NCI-H2107 (cell line): ENCODE measurements at places on chromosomes 7 and 10.
A peak's percentile ranks its signal among the peaks of the same experiment; 100 is the strongest.

DNA sequence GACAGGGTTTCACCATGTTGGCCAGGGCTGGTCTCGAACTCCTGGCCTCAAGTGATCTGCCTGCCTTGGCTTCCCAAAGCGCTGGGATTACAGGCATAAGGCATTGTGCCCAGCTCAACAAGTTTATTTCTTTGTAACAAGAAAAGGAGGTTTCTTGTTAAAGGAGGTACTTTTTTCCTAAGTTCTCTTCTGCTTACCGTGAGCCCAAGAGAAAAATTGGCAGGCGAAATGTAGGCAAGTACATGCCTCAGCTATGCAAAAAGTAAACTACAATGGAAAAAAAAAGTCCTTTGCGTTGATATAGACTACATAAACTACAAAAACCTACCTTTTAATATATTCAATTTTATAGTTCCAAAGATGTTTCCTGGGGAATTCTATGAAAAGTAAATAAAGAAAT, 122.6 kb downstream of the DKK1 start:
- DNase-seq: no peak

GRCh38 chr10:70744617-70745143, 40.5 kb downstream of the TBATA start:
- DNase-seq: no peak

- DNase-seq: peak; percentile 96
Observed at GRCh38 chr7:767941-768731, 41.1 kb upstream of the PRKAR1B start.

DNA sequence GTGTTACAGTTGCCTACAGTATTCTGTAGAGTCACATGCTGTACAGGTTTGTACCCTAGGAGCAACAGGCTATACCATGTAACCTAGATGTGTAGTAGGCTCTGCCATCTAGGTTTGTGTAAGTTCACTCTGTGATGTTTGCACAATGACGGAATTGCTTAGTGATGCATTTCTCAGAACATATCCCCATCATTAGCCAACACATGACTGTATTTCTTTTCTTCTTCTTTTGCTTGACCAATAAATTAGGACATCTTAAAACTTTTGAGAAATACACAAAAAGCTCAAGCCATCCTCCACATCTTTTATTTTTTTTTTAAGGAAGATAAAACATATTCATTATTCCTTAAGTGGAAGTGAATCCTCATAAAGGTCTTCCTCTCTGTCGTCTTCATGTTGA, 5.4 kb upstream of the PFKFB3 start:
- DNase-seq: no peak

DNA sequence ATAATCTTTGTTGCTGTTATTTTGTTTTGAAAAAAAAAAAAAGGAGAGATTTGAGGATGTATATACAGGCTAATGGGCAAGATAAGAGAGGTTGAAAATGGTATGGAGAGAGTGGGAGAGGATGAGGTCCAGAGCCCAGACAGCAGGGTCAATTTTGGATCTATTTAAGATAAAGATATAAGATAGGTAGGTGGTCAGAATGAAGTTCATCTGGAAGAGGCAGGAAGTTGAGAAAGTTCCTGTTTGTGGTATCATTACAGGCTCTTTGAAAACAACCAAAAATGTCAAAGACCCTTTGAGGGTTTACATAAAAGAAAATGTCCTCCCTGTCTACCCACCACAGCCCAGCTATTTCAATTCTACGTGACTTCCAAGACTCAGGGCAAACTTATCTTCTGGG, 7.5 kb downstream of the CEP41 start:
- DNase-seq: no peak

GRCh38 chr7:816751-817671, 15.3 kb upstream of the SUN1 start:
- peak; percentile 47 for DNase-seq

DNA sequence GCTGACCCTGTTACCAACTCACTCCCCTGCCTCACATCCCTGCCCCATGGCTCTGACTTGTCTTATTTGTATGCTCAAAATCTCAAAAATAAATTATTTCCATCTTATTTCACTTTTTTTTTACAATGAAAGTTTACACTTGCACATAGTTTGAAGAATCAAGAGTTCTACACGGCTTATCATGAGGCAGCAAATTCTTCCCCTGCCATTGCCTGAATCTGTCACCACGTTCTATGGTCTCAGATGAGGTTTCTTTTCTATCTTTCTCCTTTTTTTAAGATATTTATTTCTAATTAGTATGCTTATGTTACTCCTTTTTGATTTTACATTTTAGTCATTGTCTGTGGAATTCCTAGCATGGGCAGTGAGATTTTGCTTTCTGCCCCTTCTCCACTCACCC, 28.4 kb downstream of the ARHGAP22 start:
- no peak for DNase-seq

DNA sequence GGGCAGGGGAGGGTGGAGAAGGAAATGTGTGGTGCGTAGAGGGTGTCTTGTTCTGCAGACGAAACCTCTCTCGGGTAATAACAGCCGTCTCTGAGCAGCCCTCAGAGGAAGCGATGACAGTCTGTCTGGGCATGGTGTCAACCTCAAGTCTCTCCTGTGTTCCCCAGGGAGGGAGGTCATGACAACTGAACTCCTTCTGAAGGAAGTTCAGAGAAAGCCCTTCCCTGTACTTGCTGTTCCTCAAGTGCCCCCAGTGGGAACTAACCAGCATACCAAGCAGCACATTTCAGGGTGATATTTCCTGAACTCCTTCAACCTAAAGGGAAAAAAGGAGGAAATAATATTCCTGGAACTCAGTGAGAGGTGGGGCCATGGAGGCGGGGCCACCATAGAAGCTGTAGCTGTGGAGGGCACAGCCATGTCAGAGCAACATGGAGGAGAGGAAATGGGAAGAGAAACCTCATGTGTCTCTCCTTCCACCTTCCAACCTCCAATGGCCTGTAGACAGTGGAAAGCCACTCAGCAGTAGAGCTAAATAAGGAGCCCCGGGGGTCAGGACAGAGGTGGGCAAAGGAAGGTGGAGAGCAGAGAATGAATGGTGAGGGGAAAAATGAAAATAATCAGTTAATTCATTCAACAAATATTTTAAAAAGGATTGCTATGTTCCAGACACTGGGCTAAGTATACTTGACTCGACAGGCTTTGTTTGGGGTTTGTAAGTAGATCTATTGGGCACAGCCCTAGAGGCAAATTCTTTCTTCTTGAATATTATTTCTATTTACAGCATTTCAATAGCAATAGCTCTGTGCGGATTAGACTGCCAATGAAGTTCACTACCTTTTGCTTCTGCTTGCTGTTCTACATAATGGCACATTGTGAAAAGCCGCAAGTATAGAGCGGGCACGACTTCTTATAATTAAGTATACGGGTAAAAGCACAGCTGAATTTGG, 61.0 kb upstream of the AOAH start:
- DNase-seq: no peak

DNA sequence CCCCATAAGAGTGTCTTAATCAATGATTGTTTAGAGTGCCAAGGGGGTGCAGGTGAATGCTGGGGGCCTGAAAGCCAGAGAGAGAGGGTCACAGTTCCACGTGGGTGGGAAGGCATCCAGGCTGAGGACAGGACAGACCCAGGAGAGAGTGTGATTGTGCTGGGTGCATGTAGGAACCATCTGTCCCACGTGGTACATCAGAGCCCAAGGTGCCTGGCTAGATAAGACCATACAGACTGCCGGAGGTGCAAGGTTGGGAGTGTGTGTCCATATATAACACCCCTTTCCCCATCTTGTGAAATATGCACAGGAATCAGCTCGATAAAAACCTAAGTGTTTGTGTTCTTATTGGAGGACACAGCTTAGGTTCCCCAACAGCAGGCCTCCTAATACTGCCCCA, 85.5 kb downstream of the WIPF3 start:
- DNase-seq: no peak

- no peak for DNase-seq
Observed at GRCh38 chr7:155000795-155001194, 2.1 kb downstream of the PAXIP1 start.

DNA sequence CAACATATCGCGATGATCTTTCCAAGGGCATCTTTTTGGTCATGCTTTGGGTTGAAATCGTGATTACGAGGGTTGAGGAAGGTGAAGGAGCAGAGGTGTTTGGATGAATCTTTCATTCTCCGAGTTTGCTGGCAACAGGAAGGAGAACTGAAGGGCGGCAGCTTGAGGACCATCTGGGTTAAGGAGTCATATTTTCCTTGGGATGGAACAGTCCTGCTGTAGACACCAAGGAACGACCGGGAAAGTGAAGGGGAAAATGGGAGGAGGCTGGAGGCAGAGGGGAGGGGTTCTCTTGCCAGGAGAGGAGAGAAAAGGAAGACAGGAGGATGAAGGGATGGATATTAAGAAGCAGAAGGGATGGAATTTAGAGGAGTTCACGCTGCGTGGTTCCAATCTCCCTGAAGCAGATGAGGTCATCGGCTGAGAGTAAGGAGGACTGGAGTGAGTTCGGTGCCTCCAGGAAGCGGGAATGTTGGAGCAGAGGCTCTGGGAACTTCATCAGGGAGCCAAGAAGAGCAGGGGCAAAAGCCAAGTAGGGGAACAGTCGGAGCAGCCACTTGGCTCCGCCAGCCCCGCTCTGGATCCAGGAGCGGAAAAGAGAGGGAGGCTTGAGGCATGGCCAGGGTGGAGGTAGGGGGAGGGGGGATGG, 116.6 kb upstream of the GALNT17 start:
- no peak for DNase-seq

- DNase-seq: no peak
Observed at GRCh38 chr10:49608166-49609005, 1.7 kb upstream of the SLC18A3 start.

- no peak for DNase-seq
Observed at GRCh38 chr10:91043173-91043910, 122.5 kb upstream of the ANKRD1 start.

- DNase-seq: no peak
Observed at GRCh38 chr7:88268858-88269257, 37.8 kb downstream of the STEAP4 start.

DNA sequence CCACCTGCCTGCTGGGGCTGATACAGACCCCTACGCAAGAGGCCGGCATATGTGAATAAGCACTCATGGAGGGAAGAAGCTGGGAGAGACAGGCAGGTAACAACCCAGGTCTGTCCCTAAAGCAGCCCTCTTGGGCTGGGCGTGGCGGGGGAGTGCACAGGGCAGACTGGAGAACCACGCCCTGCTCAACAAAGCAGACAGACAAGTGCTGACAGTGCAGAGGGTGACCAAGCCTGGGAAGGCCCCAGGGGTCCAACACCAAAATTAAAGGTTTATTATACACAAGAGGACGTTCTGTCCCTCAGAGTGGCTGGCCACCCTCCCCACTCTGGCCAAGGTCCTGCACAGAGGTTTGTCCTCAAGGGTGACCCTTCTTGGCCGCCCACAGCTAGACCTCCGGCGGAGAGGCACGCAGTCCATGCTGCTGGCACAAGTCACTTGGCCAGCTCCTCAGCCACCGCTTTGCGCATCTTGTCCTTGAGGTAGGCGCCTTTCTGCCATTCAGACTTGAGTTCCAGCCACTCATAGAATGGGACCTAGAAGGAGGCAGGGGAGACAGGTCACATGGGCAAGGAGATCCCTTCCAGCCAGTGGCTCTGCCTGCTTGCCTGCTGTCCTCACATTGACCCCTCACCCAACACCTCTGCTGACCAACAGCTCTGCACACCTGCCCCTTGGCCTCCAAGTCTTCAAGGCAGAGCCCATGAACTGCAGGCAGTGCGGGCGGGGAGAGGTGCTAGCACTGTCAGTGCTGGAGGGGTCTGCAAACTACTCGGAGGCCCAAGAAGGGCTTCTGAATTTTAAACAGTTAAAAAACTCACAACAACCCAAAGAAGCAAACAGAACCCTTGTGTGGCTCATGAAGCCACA, 11.4 kb upstream of the NACAD start:
- no peak for DNase-seq

DNA sequence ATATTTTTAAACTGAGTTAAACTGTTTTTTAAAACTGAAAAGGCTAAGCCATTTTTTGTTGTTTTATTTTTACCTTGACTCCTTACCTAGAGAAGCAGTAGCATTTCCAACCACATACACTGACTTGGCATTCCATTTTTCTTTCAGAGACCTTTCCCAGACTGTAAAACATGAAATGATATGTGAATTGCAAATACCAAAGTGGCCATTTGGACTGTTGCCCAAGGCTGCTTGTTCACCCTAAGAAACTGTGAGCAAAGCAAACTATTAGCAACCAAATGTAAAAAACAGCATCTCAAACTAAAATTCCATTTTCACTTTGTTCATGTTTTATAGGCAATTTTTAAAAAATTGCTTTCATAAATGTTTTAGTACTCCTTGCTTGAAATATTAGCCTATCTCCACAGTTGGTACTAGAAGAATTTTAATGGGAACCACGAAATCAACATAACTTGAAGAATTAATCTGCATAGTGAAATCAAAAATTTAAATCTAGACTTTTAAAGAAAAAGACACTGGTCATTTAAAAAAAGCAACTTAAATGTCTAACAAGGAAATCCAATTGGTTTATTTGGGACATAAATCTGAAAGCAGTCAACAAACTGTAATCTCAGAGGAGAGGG, 10.8 kb downstream of the UROS start:
- DNase-seq: no peak

- peak; percentile 63 for DNase-seq
Observed at GRCh38 chr7:26200038-26200443, 505 bp downstream of the HNRNPA2B1 start.

DNA sequence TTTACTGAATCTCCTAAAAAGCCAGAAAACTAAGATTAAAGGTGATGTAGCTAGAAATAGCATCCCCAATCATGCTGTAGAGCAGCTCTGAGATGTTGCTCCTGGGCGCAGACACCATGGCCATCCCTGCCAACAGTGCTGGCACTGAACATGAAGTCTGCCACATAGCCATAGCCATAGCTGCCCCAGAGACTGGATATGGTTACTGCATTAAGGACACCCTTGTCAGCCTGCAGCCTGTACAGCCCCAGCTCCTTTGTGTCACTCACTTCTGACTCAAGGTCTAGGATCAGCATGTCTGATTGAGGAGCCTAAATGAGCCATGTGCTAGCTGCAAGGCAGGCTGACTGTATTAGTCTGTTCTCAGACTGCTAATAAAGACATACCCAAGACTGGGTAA, 284.6 kb downstream of the RPS24 start:
- DNase-seq: no peak

- peak; percentile 18 for DNase-seq
Observed at GRCh38 chr7:116236020-116236630, 25.8 kb downstream of the TES start.

- DNase-seq: peak; percentile 51
Observed at GRCh38 chr7:877312-878232, 1.2 kb downstream of the GET4 start.

- DNase-seq: no peak
Observed at GRCh38 chr7:5679048-5679812, 102.2 kb downstream of the RNF216 start.

GRCh38 chr7:64098-64915, 128.1 kb upstream of the FAM20C start:
- no peak for DNase-seq

GRCh38 chr10:77361831-77362230, 275.8 kb downstream of the KCNMA1 start:
- no peak for DNase-seq

GRCh38 chr7:43926798-43927123, 525 bp downstream of the UBE2D4 start:
- no peak for DNase-seq

GRCh38 chr10:30127120-30127541, 67.7 kb upstream of the JCAD start:
- no peak for DNase-seq
